ENCODE measurements at places on chromosomes 2 and 18.

- no peak for DNase-seq
Observed at GRCh38 chr2:96369186-96369585, 33.6 kb downstream of the NCAPH start.

DNA sequence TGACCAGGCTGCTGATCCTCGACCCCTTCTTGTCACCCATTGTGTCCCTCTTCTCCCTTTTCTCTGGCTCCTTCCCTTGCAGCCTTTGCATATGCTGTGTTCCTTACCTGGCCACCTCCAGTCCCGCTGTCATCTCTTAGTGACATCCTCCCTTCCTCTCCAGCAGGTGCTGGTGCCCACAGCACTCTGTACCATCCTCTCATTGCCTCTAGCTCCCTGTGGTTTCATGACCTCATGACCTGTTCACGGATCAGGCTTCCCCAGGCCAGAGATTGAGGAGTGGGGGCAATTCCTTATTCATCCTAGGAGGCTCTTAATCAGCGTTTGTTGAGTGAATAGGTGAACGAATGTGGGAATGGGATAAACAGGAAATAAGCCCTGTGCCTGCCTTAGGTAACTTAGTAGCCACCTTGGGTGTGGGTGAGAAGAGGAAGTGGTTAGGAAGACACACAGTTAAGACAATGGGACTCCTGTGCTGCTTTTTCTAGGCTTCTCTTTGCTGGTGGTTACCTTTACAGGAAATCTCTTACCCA lies 35.5 kb downstream of the ITGA6 start:
- peak; percentile 23 for DNase-seq

DNA sequence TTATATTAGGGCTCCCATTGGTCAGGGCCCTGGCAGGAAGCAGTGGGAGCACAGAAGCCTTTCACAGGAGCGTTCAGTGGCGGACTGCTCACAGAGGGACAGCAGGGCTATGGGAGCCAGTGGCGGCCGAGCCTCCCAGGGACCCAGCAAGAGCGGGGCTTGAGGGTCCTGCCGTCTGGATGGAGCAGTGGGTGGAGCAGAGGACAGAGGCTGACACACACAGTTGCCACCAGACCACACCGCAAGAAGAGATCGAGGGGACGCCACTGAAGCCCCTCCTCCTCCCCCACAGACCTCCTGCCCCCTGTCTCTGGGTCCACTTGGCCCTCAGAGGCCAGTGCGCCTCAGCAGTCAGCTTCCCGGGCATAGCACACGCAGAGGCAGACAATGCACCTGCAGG lies 39.3 kb downstream of the SALL3 start:
- DNase-seq = no peak

DNA sequence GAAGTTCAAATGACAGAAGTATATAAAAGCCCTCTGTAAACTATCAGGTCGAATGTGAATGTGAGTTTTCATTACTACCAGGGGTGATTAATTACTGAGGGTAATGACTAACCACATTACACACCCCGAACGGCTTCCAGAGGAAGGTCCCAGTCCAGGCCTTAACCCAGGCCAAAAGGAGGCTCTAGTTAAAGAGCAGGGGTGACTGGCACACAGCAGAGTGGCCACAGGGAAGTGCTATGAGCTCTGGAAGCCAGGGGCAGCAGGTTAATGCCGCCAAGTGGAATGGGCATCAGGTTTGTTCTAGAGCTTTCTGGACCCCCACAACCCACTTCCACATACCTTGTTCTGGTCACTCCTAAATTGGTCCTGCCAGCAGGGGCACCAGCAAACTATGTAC lies 87.7 kb downstream of the BCL11A start:
- DNase-seq = no peak

DNA sequence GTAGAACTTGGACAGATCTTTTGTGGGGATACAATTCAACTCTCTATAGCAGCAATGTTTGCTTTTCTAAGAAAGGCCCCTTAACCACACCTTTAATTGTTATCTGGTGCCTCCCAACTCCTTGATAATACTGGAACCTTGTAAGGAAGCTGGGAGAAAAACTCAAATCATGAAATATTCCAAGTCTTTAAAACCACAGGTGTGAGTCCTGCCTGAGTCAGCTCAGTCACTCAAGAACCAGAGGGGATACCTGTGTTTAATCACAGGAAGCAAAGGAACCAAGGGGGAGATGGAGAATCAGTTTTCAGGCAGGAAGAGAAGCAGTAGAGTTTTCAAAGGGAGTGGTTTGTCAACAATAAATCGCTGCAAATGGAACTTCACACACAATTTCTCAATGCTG lies 159.9 kb downstream of the LAMA3 start:
- DNase-seq = no peak

DNA sequence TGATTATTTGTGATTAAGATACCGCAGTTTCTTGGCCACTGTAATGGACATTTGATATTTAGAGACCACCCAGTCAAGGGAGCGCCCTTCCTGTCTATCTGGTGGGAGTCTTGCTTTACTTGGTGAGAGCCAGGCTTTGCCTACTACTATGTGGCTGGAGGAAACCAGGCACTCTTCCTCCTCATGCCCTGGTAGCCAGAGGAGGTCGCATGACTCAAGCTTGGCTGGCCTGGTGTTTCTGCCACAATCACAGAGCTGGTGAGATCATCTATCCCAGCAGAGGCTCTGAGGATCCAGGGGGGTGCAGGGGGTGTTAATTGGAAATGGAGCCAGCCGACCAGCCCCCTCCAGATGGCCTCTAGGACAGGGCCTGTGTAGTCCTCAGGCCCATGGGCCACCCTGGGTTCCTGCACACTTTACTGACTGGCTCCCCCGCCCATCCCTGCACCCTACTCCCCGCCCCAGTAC lies 46.8 kb upstream of the BIN1 start:
- no peak for DNase-seq

DNA sequence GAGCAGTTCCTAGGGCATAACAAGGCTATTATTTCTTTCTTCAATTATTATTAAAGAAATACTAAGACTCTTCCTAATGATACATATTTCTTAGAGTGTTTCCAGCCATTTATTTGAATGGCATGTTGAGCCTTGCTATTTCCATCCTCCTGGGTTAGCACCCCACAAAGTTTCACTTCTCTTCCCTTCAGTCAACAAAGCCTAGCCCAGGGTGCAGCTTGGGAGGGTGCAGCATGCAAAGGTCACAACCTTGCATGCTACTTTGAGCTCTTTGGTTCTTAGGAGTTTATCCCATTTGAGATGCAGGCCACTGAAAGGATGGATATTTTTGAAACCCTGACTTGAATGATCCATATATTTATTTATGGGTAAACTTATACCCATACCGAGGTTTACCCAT lies 454.4 kb upstream of the MEIS1 start:
- DNase-seq = no peak

- peak; percentile 29 for DNase-seq
Observed at GRCh38 chr2:151410485-151410834, 758 bp downstream of the RIF1 start.

- DNase-seq = no peak
Observed at GRCh38 chr2:3289171-3289515, 88.5 kb downstream of the EIPR1 start.

DNA sequence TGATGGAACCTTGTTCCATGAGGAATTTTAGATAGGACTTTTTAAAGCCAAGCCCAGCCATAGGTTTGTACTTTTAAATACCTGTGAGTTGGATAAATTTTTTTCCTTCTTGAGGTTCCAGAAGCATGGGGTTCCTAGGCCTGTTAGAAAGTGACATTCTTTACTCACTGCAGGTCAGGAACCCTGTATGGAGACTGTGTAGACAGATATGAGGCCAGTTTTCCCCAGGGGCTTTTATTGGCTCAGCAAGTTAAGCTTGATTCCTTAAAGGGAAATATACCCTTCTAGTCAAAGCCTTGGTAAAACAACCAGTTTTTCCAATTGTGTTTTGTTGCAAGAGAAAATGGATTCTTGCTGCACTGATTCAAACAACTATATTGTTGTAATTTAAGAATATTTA lies 38.4 kb upstream of the GMCL1 start:
- no peak for DNase-seq

DNA sequence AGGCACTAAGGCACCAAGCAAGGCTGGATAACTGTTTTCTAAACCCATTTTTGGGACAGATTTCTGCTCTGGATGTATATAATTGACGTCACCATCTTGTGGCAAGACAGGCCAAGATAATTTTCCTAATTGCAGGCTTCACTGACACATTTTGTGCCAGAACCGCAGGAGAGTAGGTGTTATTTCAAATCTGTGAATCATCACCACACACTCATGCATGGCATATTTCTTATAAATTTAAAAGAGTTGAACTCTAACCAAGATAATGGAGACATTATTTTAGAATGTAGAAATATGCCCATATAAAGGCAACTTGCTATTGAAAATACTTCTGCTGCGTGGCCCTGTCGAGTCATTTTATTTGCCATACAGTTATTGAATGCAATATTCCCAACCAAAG lies 68.3 kb upstream of the ACYP2 start:
- no peak for DNase-seq

- DNase-seq = no peak
Observed at GRCh38 chr18:77037567-77037966, 95.0 kb downstream of the MBP start.

DNA sequence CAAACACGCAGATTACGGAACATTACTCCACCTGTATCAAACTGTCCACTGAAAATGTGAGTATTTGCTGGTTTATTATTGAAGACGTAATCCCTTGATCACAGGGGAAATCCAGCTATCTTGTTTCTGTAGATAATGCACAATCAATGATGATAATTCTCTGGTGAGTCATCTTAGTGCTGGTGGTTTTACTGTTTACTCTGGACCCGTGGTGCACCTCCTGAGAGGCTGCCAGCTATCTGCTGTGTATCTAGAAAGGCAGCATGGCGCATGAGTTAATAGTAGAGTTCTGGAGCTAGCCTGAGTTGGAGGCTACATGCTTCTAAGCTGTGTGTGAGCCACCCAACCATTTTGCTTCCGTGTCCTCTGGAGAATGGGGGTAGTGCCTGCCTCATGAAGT lies 6.5 kb downstream of the NCAPH start:
- no peak for DNase-seq

DNA sequence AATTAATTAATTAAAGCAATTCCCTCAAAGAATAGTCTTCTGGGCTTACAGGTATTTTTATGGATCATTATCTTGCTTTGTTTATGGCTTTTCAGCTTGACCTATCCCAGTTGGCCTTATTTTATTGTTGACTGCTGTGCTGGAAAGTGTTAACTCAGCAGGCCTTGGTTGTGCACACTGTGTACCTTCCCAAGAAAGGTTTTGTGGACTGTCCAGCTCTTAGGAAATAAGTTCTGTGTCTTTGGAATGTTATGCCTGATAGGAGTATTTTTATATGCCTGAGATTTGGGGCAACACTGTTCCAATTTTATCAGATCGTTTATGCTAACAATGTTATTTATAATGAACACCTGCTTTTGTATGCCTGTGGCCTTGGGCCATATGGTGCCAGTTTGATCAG lies 671.9 kb upstream of the ZNF804A start:
- no peak for DNase-seq

- DNase-seq = no peak
Observed at GRCh38 chr2:45899926-45900325, 248.5 kb downstream of the PRKCE start.

DNA sequence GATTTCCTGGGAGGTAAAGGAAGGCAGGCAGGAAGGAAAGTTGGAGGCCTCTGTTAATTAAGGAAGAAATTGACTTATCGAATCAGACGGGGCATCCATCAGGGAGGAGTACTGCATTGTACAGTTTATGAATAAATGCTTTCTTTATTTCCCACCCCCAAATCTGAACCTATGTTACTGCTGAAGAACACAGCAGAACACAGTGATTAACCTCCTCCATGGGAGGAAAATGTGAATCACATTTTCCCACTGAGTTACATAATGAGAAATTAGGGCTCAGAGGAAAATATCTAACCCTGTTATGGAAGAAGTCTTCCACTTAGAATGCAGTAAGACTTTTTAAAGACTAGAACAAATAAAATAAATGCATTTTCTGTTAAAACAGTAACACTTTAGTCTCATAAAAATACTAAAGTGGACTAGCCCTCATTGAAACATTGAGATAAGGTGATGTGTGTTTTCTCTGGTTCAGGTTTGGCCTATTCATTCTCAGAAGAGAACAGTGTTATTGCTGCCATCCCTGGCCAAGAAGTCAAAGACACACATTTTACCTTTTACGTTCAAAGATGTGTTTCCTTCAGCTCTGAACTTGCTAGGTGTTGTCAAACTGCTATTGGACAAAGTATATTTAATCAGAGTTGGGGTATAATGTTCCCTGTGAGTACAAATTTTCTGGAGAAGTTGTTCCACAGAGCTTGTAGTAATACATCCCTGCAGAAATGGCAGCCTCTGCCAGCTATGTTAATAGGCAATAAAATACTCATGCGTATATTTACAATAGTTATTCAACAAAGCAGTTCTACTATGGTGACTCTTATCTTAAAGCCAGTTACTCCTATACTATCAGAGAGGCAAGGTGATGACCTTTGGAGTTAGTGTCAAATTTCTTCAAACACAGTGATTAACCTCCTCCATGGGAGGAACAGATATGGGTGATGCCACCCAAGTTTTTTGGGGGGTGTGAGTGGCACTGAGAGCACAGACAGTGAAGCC lies 11.1 kb downstream of the DNAH6 start:
- no peak for DNase-seq

GRCh38 chr18:9048808-9049494 lies 53.5 kb upstream of the NDUFV2 start:
- DNase-seq = no peak

- no peak for DNase-seq
Observed at GRCh38 chr2:64127119-64127518, 17.1 kb downstream of the PELI1 start.

DNA sequence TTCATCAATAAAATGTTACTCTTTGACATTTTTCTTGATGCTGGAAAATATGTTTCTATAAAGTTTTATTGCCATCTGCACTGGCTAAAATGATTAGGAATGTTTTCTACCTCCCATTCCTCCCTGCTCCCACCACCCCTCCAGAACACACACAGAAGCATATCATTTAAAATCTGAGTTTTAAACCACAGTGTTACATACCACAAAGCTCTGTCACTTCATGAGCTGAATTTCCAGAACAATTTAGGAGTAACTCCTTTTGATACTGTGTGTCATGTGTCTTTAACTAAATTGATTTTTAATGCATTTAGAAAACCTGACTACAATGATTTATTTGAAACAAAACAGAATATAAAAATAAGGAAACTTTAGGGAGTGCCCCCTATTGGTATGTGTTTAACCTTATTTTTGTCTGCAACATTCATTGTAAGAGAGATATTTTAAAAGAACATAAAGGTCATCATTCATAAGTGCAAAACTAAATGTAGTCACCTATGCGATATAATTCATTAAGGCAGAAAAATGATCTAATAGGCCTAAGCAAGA lies 52.0 kb downstream of the FEZ2 start:
- no peak for DNase-seq

DNA sequence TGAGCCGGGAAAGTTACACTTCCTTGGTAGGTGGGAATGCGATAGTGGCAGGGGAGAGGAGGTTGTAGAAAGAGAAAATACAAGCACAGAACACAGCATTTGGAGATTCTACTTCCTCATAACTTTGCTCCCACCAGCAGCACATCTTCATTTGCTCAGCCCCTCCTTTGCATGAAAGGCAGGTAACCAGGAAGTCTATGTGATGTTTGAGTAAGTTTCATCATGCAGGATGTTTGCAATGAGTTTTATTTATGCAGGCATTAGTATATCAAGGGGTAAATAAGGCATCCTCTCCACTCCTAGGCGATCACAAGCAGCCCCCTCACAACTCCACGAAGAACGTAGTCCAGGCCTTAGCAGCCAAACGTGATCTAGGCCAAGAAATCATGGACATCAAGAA lies 5.0 kb downstream of the RNF152 start:
- no peak for DNase-seq
